ENCODE measurements at places on chromosomes 11 and 22. TPM values are rescaled to one million over a fixed set of nuclear protein-coding genes. Genes with fewer than 3 reads are reported as not detected.

DNA sequence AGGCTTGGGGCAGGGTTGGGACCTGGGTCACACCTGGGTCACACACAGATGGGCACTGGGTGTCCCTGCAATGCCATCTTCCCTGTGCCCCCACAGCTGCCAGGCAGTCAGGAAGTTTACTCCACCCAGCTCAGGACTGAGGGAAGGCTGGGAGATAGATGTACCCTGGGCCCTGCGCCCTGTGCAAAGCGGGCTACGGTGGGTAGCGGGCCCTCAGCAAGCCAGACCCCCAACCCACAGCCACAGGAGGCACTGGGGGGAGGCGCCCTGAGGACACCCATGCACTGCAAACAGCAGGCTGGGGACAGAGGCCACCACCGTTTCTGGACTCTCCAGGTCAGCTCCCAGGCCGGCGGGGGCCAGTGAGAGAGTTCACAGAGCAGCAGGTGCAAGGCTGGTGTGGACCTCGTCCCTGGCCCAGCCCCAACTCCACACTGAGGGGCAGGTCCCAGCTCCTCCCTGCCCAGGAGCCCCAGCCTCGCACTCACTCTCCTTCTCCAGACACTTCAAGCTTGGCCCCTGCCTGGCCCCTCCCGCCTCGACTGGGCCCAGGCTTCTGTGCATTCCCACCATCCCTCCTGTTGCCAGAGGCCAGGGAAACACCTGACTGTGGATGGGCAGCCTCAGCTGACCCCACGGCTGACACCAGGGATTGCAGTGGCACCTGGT, 4.9 kb downstream of the DUSP8 start:
- H3K27ac ChIP-seq: no peak overlapping the region
- no peak for DNase-seq
- H3K27me3 ChIP-seq: peaks cover 35% of the 10 kb centered on the region
- H3K36me3 ChIP-seq: no peaks in the 10 kb centered on the region

GRCh38 chr11:86949995-86950660, 5.1 kb downstream of the FZD4 start:
- no peak for DNase-seq
- H3K36me3 ChIP-seq: no peaks in the 10 kb centered on the region
- no peak overlapping the region for H3K4me3 ChIP-seq
- H3K4me1 ChIP-seq: peaks cover 13% of the 10 kb centered on the region
- H3K27me3 ChIP-seq: peaks cover 20% of the 10 kb centered on the region

GRCh38 chr11:73510877-73511276, 87.0 kb downstream of the FAM168A start:
- H3K27me3 ChIP-seq: no peaks in the 10 kb centered on the region
- no peak for DNase-seq
- no peak overlapping the region for H3K4me3 ChIP-seq
- no peak overlapping the region for H3K27ac ChIP-seq
- H3K36me3 ChIP-seq: peaks cover 10% of the 10 kb centered on the region

GRCh38 chr11:100525635-100526034, 161.5 kb upstream of the ARHGAP42 start:
- H3K4me3 ChIP-seq: no peak overlapping the region
- H3K27ac ChIP-seq: no peak overlapping the region
- no peaks in the 10 kb centered on the region for H3K4me1 ChIP-seq
- no peak for DNase-seq

GRCh38 chr11:102047305-102047924, at the start of gene CFAP300:
TSS of gene CFAP300 (plus strand) at chr11:102047437. CDS start at chr11:102047471, 34 bp downstream.
- H3K4me1 ChIP-seq: no peaks in the 10 kb centered on the region
- H3K4me3 ChIP-seq: no peak within 1 kb of the TSS
- H3K27ac ChIP-seq: no peak within 1 kb of the TSS
- peaks cover 46% of the 10 kb centered on the region for H3K27me3 ChIP-seq

DNA sequence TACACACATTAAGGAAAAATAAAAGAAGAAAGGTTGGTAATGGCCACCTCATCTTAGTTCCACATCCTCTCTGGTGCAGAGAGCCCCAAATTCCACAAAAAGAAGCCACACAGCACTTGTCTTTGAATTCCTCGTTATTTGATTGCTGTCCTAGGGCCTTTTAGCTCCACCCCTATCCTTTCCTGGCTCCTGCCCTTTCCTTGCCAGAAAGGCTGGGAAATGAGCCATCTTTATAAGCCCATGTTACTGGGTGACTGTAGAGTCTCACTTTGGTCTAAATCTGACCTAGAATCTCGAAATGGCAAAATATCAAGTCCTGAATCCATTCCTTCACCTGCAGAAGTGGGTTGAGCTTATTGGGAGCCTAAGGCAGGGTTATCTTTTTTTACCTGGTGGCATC, 4.3 kb upstream of the TMEM132A start:
- H3K4me1 ChIP-seq: peaks cover 59% of the 10 kb centered on the region
- H3K36me3 ChIP-seq: peaks cover 39% of the 10 kb centered on the region
- peak overlapping the region; percentile 43 for H3K27ac ChIP-seq

Gene TSPAN32
- polyA plus RNA-seq: 153 TPM

Gene SCUBE2
- 0.36 TPM for polyA plus RNA-seq

Gene EFEMP2
- 14.7 TPM for polyA plus RNA-seq

GRCh38 chr22:25762147-25762546, 20.2 kb downstream of the MYO18B start:
- H3K4me3 ChIP-seq: no peak overlapping the region
- H3K4me1 ChIP-seq: peaks cover 14% of the 10 kb centered on the region
- H3K27ac ChIP-seq: no peak overlapping the region
- H3K27me3 ChIP-seq: no peaks in the 10 kb centered on the region

GRCh38 chr11:1032310-1032891, 4.1 kb downstream of the MUC6 start:
- H3K27ac ChIP-seq: no peak overlapping the region
- DNase-seq: no peak
- H3K36me3 ChIP-seq: no peaks in the 10 kb centered on the region

DNA sequence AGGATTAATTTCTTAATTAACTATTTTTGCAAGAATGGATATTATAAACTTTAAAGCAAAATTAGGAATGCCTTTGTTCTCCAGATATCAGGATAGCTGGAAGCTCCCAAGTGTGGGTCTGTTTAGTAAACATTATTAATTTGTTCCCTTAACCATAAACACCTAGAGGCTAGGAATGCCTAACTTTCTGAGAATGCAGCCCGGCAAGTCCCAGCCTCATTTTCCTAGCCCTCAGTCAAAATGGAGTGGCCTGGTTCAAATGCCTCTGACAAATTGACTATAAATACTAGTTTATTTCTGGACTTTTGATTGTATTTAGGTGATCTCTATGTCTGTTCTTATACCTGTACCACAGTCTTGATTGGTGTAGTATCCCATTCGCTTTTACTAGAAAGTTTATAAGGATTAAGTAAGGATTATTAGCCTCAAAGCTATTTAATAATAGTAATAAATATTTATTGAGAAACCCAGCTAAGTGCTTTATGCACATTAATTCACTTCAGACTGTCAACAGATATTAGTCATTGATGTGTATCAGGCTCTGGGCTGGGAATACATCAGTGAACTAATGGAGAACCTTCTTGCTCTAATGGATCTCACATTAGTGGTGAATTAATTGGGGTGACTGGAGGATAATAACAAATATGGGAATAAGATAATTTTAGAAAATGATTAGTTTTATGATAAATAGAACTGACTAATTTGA, 25.8 kb downstream of the PPME1 start:
- H3K4me1 ChIP-seq: no peaks in the 10 kb centered on the region
- no peak overlapping the region for H3K4me3 ChIP-seq
- DNase-seq: no peak

DNA sequence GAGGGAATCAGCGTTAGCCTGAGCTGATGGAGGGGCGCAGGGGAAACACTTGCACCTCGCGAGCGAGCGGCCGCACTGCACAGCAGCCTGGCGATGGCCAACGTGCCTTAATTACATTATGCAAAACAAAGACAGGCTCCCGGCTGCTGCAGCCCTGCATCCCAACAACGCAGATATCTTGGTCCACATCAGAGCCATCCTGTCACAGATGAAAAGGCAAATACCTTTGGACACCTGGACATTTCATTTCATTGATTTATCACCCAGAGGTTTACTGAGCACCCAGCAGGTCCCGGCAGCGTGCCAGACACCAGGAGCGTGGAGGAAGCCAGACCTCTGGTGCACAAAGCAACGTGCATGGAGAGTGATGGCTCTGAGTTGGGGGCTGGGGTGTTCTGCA, 843.0 kb downstream of the TBC1D22A start:
- H3K36me3 ChIP-seq: no peaks in the 10 kb centered on the region
- no peaks in the 10 kb centered on the region for H3K4me1 ChIP-seq
- no peak for DNase-seq
- no peaks in the 10 kb centered on the region for H3K27me3 ChIP-seq
- no peak overlapping the region for H3K4me3 ChIP-seq

DNA sequence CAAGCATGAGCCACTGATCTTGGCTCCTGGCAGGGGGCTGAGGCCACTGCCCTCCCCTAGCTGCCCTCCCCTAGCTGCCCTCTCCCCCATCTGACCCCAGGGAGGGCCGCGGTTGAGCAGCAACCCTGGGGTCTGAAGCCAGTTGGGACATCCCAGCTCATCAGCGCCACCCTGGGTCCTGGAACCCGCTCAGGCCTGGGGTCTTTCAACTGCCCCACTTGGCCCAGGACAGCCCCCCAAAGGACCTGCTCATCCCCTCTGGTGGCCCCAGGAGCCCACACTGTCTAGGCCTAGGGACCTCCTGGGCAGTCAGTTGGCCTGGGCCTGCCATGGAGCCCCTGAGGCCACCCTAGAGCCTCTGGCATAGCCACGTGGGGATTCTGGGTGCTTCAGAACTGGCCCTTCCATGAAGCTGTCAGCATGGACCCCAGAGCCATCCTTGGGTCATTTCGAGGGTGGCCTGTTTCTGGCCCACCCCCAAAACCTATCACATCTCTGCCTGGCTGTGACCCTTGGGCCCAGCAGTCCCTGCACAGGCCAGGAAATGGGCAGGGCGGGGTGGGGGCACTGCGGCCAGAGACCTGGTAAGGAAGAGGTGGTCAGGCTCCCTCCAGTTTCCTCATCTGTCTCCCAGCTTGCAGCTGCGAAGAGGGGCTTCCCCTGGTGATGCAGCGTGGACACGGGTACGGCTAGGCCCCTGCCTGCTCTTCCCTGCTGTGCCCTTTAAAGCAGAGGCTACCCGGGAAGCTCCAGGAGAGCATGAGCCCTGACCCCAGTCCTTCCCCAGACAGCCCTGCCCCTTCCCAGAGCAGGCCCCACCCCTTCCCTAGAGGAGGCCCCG, 37.9 kb downstream of the MUC2 start:
- no peaks in the 10 kb centered on the region for H3K27me3 ChIP-seq
- H3K27ac ChIP-seq: no peak overlapping the region
- no peak for DNase-seq
- no peaks in the 10 kb centered on the region for H3K36me3 ChIP-seq

DNA sequence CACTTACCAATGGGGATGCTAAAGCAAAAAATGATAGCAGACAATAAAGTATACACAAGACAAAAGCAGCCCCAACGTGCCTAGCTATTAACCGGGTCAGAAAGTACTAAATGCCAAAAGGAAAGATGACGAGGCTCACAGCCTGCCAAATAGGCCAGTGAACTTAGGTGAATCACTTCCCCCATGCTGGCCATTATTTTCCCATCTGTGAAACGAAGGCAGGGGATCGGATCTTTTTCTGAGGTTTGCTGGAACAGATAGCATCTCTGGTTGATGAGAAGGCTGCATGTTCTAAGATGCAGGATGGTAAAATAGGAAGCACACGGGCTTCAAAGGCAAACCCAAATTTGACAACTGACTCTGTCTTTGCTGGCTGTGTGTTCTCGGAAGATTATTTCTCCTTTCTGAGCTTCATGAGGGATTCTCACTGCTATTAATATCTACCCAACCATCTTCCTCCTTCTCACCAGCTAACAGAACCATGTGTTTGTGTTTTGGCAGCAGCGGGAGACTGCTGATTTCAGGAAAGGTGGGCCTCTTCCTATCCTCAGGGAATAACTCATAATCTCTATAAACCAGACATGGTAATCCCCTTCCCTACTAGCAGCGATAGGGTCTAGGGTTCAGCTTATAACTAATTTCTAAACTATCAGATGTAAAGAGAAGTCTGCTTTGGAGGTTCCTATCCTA, 390.7 kb downstream of the LARGE1 start:
- no peaks in the 10 kb centered on the region for H3K36me3 ChIP-seq
- DNase-seq: no peak
- H3K4me3 ChIP-seq: no peak overlapping the region
- H3K4me1 ChIP-seq: no peaks in the 10 kb centered on the region

GRCh38 chr11:118610773-118611432, 3.5 kb downstream of the PHLDB1 start:
- H3K27me3 ChIP-seq: peaks cover 52% of the 10 kb centered on the region
- DNase-seq: peak; percentile 61
- H3K4me1 ChIP-seq: peaks cover 35% of the 10 kb centered on the region
- H3K27ac ChIP-seq: no peak overlapping the region

GRCh38 chr11:73553266-73553665, 44.6 kb downstream of the FAM168A start:
- H3K36me3 ChIP-seq: no peaks in the 10 kb centered on the region
- no peak overlapping the region for H3K27ac ChIP-seq
- peaks cover 14% of the 10 kb centered on the region for H3K4me1 ChIP-seq
- no peaks in the 10 kb centered on the region for H3K27me3 ChIP-seq
- no peak overlapping the region for H3K4me3 ChIP-seq
- DNase-seq: no peak

DNA sequence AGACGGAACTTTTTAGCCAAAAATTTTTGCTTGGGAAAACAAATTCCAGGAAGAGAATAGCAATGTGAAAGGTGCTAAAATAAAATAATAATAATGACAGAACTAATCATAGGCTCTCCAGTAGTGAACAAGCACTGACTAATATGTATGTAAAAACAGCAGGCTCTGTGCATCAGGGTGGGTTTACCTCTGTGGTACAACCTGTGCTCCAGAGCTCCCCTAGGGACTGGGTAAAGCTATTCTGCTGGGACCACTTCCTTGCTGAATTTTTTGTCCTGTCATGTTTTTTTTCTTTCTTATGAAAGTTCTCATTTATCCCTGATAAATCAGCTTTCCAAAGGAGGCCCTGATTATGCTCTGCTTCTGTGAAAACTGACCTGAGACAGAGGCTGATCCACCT, 18.8 kb downstream of the LUZP2 start:
- H3K27me3 ChIP-seq: no peaks in the 10 kb centered on the region
- H3K4me1 ChIP-seq: no peaks in the 10 kb centered on the region
- no peak overlapping the region for H3K4me3 ChIP-seq
- no peaks in the 10 kb centered on the region for H3K36me3 ChIP-seq
- DNase-seq: no peak
- no peak overlapping the region for H3K27ac ChIP-seq

Gene MS4A2
- polyA plus RNA-seq: not detected

- DNase-seq: no peak
- no peaks in the 10 kb centered on the region for H3K27me3 ChIP-seq
- no peaks in the 10 kb centered on the region for H3K4me1 ChIP-seq
- H3K36me3 ChIP-seq: no peaks in the 10 kb centered on the region
Measured at GRCh38 chr11:4863876-4864275, 14.9 kb upstream of the OR51S1 start.

GRCh38 chr22:46084376-46084775, 66.0 kb upstream of the PPARA start:
- H3K27me3 ChIP-seq: no peaks in the 10 kb centered on the region
- peaks cover 71% of the 10 kb centered on the region for H3K36me3 ChIP-seq
- H3K4me1 ChIP-seq: no peaks in the 10 kb centered on the region
